ENCODE measurements at places on chromosomes 2 and 18.

DNA sequence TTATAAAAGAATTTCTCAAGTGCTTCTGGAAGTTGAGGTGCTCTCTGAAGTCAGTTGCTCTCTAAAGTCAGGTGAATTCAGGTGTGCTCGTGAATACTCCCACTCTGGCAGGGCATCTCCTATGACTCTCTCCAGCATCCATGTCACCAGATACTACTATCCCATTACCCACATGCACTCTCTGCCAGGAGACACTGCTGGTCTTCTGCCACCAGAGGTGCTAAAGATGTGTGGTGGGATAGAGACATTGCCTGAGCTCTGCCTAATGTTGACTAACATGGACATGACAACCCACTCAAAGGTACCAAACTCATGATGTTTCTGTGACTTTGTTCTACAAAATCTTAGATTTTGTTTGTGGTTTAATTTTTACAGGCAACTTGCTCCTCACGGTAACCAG, 106.4 kb upstream of the HNRNPA3 start:
- DNase-seq: peak; percentile 23

DNA sequence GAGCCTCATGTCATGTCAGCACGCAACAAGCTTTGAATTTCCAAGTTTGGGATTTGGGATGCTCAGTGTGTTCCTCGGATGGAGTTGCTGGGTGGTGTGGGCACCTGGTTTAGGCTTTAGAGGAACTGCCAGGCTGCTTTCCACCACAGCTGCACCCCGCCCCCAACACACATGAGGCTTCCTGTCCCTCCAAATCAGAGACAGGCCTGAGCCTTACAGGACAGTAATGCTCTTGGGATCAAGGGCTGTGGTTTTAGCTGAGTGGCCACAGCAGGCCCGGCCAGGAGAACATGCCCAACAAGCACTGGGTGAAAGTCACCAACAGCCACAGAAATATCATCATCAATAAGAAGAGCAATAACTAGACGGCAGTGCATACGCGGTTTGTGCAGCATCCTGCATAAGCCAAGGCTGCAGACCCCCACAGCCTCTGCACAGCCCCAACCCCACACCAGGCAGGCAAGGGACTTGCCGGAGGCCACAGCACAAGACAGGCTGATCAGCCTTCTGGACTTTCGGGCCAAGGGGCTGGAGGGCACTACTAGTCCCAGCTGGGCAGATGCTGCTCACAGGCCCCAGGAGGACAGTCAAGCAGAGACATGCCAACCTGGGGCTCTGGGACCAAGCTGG, 29.7 kb upstream of the GPC1 start:
- no peak for DNase-seq

DNA sequence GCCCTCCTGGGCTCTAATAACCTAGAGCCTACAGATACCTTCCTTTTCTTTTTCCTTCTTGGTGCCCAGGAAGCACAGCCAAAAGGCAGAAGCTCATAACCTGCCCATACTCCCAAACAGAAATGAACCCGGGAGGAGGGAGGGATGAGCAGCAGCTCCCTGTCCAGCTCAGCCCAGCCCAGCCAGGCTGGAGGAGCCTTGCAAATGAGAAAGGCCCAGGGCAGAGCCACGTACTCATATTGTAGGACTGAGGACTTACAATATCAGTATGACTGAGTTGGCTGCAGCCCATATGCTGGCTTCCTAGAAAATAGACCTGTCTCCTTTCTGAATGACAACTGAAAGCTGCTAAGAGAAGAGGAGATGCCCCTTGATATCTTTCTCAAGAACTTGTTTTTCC, 21.7 kb downstream of the PKDCC start:
- no peak for DNase-seq

DNA sequence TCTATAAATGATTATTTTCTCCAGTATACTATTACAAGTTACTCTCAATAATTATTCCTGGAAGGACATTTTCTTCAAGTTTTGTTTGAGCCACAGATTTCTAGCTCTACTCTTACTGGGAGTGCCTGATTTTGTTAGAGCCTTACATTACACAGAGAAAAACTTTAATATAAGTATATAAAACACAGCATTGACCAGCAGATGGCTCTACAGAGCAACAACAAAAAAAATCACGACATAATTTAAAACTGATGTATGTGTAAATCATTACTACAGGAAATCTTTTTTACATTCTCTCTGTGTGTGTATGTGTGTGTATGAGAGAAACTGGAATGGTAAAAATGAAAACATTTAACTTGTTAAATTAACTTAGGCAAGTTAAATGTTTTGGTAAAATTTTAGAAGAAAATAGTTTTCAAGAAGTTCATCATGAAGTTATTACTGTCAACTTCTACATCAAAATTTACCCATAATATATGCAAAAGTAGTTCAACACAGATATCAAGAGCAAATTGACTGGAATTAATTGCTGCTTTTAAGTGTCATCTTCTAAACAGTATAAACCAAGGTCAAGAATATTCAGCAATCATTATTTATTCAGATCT, 103.3 kb downstream of the MDH1 start:
- peak; percentile 58 for DNase-seq

DNA sequence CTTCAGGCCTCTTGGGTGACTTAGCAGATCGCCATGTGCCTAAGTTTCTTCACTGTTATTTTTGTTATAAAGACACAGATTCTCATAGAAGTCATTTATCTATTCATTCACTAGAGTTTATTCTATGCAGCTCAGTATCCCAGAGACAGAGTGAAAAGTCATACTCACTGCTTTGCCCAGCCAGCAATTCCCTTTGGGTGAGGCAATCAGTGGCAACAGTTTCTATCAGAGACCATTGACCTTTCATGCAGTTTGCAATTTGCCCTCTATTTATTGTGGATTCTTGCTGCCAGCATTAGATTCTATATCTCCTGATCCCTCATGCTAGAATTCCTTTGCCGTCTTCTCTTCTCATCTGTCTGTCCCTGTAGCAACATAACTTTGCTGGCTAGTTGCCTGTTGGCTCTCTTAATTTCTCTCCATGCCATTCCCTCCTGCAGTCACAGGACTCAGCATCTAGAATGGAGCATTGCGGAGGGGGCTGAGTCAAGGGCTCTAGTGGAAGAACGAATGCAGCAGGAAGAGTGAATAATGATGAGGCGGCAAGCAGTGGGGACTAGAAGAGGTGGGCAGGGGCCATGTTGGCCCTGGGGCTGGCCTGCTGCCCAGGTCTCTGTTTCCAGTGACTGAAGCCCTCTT, 12.2 kb downstream of the SLC9A4 start:
- no peak for DNase-seq

- no peak for DNase-seq
Measured at GRCh38 chr18:21820033-21820810, 79.6 kb downstream of the MIB1 start.

GRCh38 chr2:107359021-107359420, 467.7 kb upstream of the RGPD4 start:
- no peak for DNase-seq

- no peak for DNase-seq
Measured at GRCh38 chr18:1779587-1779986, 791.7 kb downstream of the METTL4 start.

- DNase-seq: no peak
Measured at GRCh38 chr18:55422456-55423180, 165.4 kb downstream of the TCF4 start.

DNA sequence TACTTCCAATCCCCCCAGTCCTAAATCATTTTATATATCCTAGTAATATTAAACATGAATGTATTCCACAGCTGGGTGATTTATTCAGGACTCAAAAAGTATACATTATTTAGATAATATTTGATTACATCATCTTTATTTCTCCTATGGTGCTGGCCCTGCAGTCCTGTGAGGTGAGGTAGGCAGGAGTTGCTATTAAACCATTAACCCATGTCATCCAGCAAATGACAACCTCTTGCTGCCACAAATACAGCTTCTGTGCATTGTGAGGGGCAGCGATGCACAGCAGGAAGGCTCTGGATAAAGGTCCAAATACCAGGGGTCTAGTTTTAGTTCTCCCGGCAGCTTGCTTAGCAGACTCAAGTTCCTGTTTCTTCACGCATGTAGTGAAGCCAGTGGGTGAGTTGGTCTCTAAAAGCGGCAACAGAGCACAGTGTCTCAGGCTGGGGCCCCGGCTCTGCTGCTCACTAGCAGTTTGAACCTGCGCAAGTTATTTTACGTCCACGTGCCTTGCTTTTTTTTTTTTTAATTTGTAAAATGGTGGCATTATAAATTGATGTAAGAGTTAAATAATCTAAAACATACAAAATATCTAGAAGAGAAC, 36.1 kb downstream of the INSIG2 start:
- no peak for DNase-seq

DNA sequence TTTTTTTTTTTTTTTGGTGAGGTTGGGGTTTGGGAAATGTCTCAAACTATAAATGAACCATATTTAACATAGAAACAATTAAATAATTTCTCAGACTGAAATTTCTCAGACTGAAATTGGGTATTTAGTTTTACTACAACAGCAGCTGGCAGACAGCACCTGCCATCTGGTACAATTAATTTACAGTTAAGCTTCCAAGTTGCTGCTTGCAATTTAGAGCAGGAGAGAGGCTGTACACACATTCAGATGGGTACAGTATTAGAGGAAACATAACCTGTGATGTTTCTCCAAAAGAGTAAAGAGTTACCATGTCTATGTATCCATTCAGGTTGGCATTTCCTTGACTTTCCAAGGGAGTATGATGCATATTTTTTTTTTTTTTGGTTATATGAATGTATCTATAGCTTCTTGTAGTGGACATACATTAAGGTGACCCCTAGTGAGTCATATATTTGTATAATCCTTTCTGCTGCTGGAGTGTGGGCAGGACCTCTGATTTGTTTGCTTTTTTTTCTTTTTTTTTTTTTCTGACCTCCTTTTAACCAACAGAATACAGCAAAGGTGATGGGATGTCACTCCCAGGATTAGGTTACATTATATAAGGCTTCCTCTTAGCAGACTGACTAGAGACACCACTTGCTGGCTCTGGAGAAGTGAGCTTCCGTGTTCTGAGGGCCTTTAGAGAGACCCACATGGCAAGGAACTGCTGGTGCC, 201.7 kb downstream of the PTH2R start:
- DNase-seq: peak; percentile 13

DNA sequence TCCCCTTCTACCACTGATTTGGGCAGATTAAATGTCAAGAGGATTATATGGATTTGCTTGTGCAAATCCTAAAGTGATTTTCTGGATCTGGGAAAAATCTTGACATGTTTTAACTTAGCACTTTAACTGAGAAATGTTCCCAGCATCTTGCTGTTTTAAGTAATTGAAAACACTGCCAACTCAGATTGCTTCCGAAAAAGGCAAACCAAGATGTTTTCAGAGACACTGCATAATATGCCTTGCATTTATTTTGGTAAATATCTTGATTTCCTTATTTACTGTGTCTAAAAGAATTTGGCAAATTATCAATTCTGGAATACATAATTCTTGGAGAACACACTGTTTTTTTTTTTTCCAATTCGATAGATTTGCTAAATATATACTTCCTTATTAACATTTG, 385.0 kb upstream of the FAM98A start:
- DNase-seq: no peak

GRCh38 chr2:26607698-26608097, 33.5 kb downstream of the CIB4 start:
- no peak for DNase-seq

DNA sequence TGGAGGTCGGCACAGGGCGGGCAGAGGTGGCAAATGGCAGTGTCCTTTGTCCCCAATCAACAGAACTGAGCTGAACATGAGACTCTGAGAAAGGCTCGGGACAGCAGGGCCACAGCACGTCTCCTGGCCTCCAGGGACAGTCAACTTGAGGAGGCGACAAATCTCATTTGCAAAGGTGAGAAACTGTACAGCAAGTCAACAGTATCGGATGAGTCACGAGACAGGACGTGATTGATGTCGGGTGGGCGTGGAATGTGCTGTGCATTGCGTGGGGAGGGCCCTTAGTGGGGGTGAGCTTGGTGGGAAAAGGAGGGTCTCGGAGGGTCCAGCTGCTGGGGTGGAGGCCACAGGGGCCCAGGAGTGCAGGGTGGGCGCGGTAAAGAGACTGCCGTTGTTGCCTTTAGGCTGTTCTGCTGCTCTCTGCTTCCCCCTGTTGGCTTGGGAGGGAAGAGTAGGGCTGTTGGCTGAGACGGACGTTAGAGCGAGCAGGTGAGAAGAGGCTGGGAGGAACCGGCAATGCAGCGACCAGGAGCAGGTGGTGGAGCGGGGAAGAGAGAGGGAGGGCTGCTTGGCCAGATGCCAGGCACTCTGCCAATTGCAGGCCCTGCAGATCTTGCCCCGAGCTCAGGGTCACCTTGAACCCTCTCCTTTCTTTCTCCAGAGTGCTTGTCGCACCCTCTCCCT, 164.3 kb downstream of the BCL2 start:
- DNase-seq: peak; percentile 62

- no peak for DNase-seq
Measured at GRCh38 chr2:7094231-7094741, 177.1 kb downstream of the RNF144A start.

DNA sequence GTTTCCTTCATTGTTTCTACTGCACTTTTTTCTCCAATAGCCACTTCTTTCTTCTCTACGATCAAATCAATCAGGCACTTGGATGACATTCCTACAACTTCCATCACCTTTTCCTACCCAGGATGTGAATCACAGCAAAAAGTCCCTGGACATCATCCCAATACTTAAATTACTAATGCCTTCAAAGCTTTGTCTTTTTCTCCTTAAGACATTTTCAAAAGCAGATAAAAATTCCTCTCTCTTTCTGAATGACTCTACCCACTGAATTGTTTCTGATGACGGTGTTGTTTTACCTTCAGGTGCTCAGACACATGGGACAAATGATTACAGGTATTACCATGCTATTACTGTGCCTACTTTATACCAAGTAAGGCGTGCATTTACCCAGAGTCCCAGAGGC, 500.9 kb downstream of the FBXO15 start:
- DNase-seq: no peak

DNA sequence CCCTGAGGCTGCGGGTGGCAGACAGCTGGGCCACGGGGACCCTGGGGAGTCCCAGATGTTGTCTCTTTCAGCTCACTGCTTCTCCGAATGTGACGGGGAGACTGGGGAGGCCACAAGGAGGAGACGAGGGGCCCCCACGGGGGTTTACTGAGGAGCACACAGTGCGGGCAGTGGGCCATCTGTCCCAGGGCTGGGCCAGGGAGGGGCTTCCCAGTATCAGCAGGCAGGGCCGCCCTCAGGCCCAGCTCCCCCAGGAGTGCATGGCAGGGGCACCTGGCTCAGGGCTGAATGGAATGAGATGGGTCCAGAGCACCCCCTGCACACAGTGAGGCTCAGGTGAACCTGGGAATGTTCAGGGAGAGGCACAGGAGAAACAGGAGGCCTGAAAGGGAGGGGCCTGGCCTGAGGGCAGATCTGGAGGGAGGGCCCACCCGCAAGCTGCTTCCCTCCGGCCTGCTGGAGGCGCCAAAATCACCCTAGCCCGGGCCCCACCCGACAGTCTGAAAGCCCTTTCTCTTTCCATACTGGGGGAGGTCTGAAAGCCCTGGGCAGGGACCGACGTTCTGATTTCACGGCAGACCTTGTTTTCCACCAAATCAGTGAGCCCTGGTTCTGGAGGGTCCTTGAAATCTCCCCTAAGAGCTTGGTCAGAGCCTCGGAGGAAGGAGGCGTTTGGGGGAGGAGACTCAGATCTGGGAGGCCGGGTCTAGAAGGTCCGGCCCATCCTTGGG, 35.5 kb upstream of the PTMA start:
- DNase-seq: peak; percentile 78

GRCh38 chr18:26407736-26408601, 140.4 kb downstream of the KCTD1 start:
- no peak for DNase-seq
